ENCODE measurements at places on chromosomes 2 and 18.

GRCh38 chr18:34933909-34934661 is 107.1 kb upstream of the MAPRE2 start:
- ATAC-seq, result no peak

GRCh38 chr2:196660244-196660643 is 20.7 kb downstream of the CCDC150 start:
- ATAC-seq, result peak; percentile 91

GRCh38 chr2:52775674-52776073 is 991.9 kb upstream of the CHAC2 start:
- ATAC-seq, result no peak

- no peak for ATAC-seq
Observed at GRCh38 chr18:3716116-3716660, 266.2 kb downstream of the TGIF1 start.

- ATAC-seq, result no peak
Observed at GRCh38 chr18:77061281-77061945, 71.2 kb downstream of the MBP start.

- no peak for ATAC-seq
Observed at GRCh38 chr2:172248381-172248780, 145.7 kb upstream of the DLX2 start.
